ENCODE measurements at places on chromosomes 11 and 22.
A peak's percentile ranks its signal among the peaks of the same experiment; 100 is the strongest.

GRCh38 chr11:70616938-70617654 is 218.8 kb downstream of the CTTN start:
- DNase-seq, result no peak

- DNase-seq, result no peak
These were observed 44.8 kb upstream of the MYO18B start for GRCh38 chr22:25697181-25697664.

GRCh38 chr11:33564856-33565453 is 135.7 kb downstream of the C11orf91 start:
- no peak for DNase-seq

- no peak for DNase-seq
These were observed 79.9 kb upstream of the SYT13 start for GRCh38 chr11:45365961-45366618.

DNA sequence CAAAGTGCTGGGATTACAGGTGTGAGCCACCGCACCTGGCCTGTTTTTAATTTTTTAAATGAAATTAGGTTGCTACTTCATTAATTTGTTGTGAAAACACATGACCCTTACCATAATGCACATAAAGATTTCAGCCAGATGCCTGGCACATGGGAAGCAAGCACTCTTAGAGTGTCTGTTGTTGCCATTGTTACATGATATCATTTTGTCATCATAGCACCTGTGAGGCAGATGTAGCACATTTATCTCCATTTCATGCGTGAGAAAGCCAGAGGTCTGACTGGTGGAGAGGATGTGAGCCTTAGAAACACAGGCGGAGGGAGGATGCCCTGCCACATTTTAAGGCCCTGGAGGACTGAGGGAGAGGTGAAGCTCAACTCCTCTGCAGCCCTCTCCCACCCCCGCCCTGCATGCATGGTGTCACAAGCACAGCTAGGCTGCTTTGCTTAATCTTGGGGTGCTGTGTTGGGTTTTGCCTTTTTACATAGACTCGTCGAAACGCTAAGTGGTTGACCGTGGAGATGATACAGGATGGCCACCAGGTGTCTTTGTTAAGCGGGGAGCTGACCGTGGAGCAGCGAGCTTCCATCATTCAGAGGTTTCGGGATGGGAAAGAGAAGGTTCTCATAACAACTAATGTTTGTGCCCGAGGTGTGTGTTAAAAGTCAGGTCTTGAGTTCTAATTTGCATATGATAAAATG is 14.0 kb downstream of the DDX25 start:
- DNase-seq, result no peak

- no peak for DNase-seq
These were observed 2.6 kb upstream of the SMDT1 start for GRCh38 chr22:42076764-42077485.

- DNase-seq, result no peak
These were observed 81.4 kb downstream of the TIMP3 start for GRCh38 chr22:32882774-32883530.

DNA sequence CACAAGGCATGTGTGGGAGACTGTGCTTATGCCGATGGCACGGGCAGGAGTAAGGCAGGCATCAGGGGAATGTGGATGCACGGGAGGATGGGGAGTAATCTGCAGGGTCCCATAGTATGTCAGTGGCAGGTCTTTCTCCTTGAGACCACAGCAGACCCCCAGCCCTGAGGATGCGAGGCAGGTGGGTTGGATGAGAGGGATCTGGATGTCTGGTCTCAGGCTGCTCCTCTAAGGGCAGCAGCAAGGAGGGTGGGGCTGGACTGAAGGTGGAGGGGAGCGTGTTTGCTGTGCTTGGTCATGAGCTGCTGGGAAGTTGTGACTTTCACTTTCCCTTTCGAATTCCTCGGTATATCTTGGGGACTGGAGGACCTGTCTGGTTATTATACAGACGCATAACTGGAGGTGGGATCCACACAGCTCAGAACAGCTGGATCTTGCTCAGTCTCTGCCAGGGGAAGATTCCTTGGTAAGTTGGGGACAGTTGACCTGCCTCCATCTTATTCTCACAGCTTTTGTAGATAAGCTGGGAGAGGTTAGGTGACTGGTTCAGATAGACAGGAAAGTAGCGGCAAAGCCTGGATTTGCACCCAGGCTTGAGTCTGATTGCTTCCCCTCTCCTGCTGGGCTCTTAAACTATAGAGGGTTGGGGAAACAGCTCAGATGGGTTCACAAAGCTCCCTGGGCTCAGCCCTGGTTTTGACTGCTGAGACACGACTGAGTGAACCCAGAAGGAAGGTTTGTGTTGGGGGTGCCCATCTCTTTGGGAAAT is at the start of gene APOL1:
TSS of gene APOL1 (plus strand) at position 380 of the 769 bp plus-strand sequence. CDS start 1,823 bp downstream, outside the sequence.
- DNase-seq, result peak; percentile 56

- DNase-seq, result no peak
These were observed 5.3 kb downstream of the HNRNPUL2 start for GRCh38 chr11:62721994-62722393.

DNA sequence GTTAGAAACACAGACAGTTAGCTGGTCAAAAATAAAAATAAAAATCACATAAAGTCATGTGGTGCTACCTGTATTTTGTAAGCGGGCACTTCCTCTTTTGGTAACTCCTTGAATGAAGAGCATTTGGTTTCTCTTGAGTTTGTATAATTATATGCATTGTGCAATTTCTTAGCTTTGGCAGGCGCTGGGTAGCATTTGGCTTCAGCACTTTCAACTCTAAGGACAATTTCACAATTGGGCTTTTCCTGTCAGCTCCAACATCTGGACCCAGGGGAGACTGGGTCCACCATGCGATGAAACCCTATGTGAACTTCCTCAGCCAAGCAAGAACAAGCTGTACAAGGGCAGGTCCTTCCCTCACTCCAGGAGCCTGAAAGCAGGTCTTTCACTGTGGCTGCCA is 169.1 kb downstream of the RRAS2 start:
- no peak for DNase-seq

DNA sequence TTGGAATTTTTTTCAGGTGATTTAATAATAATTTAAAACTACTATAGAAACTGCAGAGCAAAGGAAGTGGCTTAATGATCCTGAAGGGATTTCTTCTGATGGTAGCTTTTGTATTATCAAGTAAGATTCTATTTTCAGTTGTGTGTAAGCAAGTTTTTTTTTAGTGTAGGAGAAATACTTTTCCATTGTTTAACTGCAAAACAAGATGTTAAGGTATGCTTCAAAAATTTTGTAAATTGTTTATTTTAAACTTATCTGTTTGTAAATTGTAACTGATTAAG is 3.4 kb downstream of the MALAT1 start:
- DNase-seq, result no peak

- peak; percentile 11 for DNase-seq
These were observed 55.2 kb upstream of the MYEOV start for GRCh38 chr11:69238573-69239351.

- no peak for DNase-seq
These were observed 10.8 kb downstream of the DNAL4 start for GRCh38 chr22:38783095-38783615.

DNA sequence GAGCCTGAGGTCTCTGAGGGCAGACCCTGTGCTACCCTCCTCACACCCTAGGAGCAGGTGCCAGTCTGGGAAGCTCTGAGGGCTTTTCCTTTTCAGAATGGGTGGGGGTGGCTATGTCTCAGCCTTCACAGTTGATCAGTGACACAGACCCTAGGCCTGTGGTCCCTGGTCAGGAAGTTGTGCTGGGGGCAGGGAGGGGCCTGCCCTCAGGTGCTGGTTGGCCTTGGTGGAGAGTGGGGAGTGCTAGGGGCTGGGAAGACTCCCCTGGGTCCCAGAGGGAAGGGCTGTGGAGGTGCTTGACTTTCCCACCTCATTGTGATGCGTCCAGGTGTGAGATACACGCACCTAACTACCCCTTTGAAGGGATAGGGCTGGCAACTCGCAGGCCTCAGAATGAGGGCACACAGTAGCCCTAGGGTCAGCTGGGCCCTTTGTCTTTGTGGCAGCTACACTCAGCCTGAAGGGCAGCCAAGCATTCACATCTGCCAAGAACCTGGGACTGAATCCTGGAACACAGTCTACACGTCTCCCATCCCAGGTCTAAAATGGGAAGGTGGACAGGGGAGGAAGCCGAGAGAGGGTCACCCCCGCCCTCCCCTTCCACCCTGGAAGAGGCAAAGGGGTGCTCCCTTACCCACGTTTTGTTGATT is 31.2 kb upstream of the ATXN10 start:
- no peak for DNase-seq

DNA sequence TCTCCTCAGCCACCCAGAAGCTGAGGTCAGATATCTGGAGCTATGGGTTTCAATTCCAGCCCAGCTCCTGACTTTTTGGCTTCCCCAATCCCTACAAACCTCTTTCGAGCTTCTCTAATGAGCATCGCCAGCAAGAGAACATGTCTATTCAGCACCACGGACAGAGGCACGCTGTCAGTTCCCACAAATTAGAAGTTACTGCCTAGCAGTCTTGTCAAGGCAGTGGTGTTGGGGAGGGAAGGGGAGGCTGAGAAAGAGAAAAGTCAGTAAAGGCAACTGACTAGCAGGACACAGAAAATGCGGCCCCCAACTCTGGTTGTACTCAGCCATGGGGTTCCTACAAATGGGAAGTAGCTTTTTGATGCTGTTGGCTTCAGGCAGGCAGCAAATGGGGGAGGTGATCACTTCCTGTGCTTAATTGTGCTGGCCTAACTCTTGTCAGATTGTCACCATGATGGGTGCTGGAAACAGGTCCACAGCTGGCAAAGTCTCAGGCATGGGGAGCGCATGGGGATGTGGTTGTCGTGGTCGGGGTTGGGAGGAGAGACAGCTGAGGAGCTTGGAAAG is 205.9 kb downstream of the ST3GAL4 start:
- peak; percentile 37 for DNase-seq

DNA sequence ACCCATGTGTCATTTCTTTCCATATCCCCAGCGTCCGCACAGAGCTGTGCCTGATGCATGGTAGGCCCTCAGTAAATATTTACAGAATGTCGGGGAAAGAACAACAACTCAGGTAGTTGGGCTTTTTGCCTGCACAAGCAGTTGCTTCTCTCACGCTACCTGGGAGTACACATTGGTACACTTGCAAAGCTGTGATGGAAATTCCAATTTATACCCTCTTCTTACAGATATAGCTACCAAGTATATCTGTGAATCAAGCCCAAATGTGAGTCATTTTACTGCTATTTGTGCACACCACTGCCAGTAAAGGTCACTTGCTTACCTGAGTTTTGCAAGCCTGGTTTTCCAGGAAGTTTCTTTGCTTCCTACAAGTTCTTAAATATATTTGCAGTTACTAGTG is 333.0 kb upstream of the NARS2 start:
- no peak for DNase-seq

DNA sequence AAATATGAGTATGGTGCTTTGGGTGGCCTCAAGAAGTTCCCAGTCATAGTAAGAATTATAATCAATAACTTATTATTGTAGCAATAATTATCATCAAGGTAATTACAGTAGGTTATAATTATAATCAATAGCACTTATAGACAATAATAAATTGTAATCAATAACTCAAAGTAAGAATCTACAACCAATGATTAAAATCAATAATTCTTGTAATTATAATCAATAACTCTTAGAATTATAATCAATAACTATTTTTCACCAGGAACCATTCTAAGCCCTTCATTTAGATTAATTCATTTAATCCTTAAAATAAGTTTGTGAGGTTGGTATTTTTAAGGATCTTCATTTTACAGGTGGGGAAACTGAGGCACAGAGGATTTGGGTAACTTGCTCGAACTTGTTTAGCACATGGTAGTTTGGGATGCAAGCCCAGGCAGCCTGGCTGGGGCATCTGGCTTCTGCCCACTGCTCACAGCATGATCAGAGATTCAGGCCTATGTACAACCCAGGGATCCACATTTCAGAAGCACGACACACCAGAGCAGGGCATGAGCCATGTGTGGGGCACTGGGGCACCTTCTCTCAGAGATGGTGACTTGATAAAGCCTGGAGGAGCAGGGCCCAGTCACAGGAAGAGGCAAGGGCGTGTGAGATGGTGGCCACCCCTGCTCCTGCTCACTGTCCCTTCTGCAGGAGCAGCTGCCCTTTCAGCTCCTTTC is 46.6 kb downstream of the SLC1A2 start:
- no peak for DNase-seq

- DNase-seq, result no peak
These were observed 27.6 kb upstream of the EXPH5 start for GRCh38 chr11:108620958-108621772.

- no peak for DNase-seq
These were observed 3.0 kb downstream of the KIF18A start for GRCh38 chr11:28104984-28105383.

DNA sequence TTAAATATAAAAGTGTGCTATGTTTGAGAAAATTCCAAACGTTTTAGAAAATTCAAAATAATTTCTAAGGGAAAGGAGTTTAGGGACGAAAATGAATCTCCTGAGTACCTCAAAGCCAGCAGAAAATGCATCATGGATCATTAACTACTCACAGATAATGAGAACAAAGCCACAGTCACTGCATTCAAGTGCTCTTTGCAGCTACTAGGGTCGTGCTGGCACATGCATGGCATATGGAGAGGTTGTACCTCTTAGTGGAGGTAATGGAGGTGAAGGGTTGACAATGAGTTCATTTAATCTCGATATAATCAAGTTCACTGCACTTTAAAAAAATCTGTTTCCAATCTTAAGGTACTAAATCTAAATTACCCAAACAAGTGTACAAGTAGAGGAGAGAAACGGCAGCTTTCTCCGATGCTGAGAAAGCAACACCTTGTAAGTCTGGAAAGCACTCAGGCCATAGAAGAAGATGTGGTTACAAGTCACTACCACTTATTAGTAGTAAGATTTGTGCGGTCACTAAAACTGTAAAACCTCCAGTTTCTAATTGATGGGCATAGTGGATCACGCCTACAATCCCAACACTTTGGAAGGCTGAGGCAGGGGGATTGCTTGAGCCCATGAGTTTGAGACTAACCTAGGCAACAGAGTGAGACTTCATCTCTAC is 261.1 kb upstream of the ANO3 start:
- DNase-seq, result no peak

DNA sequence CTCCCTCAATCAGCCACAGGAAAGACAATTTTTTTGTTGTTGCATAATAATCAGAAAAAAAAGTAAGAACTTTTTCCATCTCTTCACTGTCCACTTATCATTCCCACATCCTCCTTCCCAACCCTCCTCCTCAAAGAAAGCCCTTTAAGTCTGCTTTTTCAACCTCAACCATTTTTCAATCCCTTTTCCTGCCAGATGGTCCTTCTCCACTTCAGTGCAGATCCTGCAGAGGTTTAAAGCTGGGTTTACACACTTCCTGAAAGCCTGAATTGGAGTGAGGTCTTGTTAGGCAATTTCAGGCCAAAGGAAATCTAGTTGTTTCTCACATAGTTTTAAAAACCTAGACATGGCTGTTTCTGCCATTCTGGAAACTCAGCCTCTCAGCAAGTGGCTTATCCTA is 78.3 kb downstream of the RPL27A start:
- no peak for DNase-seq
